ENCODE measurements at places on chromosomes 5 and 9. TPM values are rescaled to one million over a fixed set of nuclear protein-coding genes. Genes with fewer than 3 reads are reported as not detected.
A peak's percentile ranks its signal among the peaks of the same experiment; 100 is the strongest.

DNA sequence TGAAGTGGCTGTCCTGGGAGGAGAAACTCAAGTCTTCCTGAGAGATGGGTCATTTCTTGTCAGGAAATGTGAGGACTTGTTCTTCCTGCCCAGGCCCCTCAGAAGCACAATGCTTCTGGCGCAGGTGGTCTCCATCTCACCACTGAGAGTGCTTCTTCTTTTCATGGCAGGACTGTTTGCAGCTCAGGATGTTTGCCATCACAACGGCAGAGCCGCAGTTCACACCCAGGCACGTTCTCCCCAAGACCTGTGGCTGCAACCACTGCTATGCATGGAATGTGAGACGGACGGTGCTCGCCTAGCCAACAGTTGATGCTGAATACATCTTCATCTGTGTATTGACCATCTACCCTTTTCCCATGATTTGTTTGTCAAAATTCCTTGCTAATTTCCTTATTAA, 216.3 kb downstream of the GADD45G start:
- DNase-seq, result no peak

DNA sequence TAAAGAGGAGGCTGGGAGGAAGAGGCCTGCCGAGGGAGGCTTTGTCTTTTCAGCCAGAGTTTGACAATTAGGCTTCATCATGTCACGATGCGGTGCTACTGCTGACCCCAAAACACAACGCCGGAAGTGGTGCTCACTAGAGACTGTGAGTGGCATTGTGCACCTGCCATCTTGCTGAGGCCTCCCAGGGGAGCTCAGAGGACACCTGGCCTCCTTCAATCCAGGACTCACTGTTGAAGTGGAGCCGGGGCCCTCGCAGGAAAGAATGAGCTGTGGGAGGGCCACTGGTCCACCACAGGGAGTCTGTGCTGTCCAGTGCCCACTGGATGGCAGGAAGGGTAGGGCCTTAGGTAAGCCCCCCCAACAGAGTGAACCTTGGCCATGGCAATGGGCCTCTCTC, 12.7 kb upstream of the SLC25A48 start:
- no peak for DNase-seq

- no peak for DNase-seq
These were observed 17.8 kb upstream of the LAMC3 start for GRCh38 chr9:130990978-130991777.

- DNase-seq, result no peak
These were observed 30.3 kb downstream of the CAST start for GRCh38 chr5:96692441-96692840.

- no peak for DNase-seq
These were observed 134.2 kb upstream of the RASGRF2 start for GRCh38 chr5:80825786-80826460.

DNA sequence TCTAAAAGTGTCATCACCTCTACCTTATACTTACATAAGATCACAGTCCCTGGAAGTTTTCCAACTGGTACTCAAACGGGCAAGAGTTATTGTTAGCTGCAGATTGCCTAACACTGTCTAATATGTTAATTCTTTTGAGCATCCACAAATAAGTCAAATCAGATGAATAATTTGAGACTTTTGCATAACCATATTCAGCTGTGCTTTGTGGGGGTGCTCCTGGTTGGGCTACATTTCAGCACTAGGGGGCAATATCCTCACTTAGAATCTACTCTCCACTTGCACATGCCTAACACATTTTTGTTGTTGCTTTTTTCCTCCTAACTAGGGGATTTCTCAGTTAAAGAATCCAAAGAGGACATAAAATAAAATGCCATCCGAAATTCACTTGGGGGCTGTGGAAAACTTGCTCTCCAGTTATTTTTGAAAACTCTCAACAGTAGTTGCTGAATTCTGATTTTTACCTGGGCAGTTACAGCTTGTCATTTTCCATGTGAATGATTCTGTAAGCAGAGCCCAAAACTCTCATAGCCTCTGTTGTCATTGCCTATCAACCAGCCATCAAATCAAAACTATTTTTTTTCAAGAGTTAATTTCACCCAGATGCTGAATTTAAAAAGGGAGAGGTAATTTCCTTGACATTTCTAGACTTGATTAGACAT, 71.5 kb downstream of the TRIM36 start:
- DNase-seq, result peak; percentile 39

PCDHGB2 gene
- 4.9 TPM for polyA plus RNA-seq

GDNF gene
- polyA plus RNA-seq, result 12.8 TPM

TERT gene
- polyA plus RNA-seq, result 1.2 TPM

EPB41L4B gene
- 17.3 TPM for polyA plus RNA-seq

SAXO1 gene
- 0.14 TPM for polyA plus RNA-seq

FRRS1L gene
- 2.4 TPM for polyA plus RNA-seq
